ENCODE measurements at places on chromosomes 12 and 14.

DNA sequence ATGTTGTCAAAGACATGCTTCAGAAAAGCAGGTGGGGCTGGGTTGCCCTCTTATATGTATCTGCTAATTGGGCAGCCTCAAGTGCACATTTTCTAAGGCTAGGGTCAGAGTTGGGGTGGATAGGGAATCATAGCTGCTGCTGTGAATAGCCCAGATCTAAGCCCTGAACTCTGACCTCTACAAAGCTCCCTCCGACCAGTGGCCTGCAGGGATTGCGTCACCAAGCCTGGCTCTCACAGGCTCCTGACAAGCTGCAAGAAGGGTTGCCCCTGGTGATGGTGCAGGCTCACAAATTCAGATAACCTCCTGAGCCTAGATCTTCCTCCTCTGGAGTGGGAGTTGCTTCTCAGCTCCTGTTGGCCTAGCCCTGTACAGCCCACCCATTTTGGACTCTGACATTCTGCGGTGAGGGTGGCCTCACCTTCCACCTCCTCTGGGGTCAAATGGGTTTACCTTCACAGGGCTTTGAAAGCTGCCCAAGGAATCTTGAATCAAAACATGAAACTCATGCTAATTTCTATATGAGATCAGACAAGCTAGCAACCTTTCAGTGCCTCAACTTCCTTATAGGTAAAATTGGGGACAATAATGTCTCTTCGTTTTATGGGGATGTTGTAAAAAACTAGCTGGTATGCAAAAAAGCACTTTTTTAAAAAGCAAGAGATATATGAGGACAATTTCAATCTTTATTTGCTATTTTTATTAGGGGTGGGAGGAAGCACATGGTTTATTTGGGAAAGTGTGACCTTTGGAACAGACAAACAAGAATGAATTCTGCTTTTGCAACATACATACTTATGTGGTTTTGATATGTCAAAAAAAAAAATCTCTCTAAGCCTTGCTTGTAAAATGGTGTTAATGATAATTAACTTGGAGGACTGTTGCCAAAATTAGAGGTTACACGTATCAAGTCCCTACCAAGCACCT lies 4.9 kb upstream of the SUSD6 start:
- DNase-seq, result peak; percentile 40

DNA sequence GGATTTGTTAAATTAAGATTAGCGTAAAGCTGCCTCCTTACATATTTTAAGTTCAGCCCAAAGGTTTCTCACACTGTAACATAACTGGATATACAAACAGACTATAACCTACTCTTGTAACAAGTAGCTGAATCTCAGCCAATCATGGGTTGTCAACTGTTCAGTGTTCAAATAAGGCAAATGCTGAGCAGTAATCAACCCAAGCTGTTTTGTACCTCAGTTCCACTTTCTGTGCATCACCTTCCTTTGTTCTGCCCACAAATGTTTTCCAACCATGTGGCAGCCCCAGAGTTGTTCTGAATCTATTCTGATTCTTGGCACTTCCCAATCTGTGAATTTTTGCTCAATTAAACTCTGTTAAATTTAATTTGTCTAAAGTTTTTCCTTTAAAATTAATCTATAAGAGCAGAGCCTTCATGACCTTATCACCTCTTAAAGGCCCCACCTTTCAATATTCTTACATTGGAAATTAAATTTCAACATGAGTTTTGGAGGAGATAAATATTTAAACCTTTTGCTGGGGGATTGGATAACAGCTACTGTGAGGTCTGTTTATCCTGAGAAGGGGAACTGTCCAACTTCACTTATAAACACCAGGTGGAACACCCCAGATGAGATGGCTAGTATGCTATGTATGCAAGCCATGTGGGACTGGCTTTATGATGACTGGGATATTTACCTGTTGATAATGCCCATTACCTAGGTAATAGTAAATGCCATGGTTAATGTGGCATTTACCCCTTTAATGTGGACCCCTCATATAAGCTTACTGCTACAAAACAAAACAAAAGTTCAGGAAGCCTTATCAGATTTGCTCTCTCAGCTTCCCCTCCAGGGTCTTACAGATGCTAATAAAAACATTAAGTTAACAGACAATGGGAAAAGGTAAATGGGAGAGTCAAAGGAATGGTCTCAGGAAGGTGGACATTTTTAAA lies 42.2 kb upstream of the ARID2 start:
- DNase-seq, result no peak

DNA sequence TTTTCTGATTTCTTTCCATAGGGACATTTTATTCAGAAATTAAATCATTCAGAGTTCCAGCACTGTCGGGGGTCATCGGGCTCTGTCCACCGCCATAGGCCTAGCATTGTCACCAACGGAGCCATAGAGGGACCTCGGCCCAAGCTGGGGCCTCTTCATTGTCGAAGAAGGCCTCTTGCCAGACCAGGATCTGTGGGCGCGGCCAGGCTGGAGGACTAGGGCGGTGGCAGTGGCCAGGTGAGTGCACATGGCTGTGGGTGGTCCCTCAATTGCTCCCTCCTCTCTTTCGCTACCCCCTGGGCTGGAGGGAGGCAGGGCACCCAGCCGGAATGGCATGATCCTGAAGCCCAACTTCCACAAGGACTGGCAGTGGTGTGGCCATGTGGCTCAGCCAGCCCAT lies 10.6 kb upstream of the SPSB2 start:
- no peak for DNase-seq

- no peak for DNase-seq
Measured at GRCh38 chr12:6963016-6963731, 7.3 kb downstream of the PHB2 start.

DNA sequence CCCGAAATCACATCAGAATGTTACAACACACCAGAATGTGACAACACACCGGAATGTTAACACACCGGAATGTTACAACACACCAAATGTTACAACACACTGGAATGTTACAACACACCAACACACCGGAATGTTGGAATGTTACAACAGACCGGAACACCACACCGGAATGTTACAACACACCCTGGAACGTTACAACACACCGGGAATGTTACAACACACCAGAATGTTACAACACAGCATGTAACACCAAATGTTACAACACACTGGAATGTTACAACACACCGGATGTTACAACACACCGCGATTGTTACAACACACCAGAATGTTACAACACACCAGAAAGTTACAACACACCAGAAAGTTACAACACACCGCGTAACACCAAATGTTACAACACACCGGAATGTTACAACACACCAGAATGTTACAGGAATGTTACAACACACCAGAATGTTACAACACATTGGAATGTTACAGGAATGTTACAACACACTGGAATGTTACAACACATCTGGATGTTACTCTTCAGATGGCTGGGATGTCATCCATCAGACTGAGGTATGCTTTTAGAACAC lies 21.1 kb downstream of the CHFR start:
- DNase-seq, result no peak

- no peak for DNase-seq
Measured at GRCh38 chr12:13900718-13901117, 80.7 kb downstream of the GRIN2B start.

GRCh38 chr14:32675433-32675832 lies 263.2 kb upstream of the NPAS3 start:
- DNase-seq, result no peak

DNA sequence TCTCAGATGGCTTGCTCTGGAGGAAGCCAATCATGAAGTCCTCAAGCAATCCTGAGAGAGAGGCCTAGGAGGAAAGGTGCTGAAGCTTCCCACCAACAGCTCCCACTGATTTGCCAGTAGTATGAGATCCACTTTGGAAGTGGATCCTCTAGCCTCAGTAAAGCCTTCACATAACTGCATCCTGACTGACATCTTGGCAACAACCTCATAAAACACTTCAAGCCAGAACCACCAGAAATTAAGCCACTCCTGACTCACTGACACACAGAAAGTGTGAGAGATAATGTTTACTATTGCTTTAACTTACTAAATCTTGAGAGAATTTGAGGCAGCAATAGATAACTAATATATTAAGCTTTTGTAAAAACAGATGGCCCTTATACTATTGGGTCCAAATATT lies 11.7 kb upstream of the TMX1 start:
- no peak for DNase-seq

DNA sequence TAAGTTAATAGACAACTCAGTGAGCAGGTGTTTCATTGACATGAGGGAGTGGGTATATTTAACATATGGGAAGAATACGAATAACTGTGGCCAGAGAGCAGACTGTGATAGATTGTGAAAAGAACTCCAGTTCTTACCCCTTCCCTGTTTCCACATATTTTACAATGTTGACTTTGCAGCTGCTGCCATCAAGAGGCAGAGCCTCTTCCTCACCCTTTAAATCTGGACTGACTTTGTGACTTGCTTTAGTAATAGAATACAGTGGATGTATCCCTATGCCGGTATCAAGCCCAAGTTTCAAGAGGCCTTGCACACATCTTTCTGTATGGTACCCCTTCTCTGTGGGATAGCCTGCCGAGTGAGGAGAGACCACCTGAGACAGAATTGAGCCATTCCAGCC lies 356.7 kb downstream of the ETNK1 start:
- no peak for DNase-seq

DNA sequence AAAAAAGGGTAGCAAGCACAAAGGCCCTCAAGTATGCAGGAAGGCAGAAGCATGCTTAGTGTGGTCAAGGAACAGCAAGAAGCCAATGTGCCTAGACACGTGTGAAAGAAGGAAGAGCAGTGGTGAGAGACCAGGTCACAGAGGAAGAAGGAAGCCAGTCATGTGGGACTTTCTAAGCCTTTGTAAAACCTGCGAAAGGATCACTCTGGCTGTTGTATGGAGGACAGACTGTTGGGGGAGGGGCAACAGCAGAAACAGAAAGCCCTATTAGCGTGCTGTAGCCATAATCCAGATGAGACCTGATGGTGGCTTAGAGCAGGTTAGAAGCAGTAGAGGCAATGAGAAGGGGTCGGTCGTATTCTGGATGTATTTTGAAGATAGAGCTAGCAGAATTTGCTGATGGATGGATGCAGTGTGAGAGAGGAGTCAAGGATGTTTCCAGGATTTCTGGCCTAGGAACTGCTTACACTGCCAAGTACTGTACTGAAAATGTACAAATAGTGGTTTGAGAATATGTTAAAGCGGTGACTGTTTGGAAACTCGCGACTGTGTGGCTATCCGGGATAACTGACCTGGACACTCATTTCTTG lies 5.7 kb upstream of the MLF2 start:
- peak; percentile 44 for DNase-seq

DNA sequence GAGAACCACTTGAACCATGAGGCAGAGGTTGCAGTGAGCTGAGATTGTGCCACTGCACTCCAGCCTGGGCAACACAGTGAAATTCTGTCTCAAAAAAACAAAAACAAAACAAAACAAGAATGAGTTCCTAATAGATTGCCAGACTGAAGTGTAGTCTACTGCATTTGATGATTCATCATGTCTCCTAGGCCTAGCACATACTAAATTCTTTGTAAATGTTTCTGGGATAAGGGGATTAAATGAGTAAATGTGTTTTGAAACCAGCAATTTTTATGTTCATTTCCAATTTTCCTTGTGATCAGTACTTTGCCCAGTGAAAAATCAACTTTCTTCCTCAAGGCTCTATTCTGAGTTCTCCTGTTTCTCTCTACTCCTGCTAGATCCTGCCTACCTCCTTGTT lies 2.9 kb upstream of the DYRK2 start:
- DNase-seq, result no peak

DNA sequence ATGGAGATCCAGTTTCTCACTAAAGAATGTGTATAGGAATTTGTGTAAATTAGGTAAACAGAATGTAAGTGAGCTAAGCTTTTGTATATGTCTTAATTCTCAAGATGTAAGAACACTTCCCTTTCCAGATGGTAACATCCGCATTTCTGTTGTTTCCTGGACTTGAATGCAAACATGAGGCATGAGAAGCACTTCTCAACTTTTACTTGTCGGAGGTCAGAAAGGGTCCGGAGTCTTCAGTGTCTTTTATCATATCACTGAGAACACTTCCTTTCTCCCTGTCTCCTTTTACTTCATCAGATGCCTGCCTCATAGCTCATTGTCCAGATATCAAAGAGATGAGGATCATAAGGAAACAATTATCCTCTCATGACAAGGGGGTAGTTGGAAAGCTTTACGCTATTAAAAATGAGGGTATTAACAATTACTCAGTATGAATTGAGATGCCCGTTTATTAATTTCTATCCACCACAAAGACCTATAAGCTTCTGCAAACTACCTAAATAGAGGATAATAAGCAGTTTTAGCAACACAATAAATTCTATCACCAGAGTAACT lies 214.1 kb upstream of the FLRT2 start:
- no peak for DNase-seq

DNA sequence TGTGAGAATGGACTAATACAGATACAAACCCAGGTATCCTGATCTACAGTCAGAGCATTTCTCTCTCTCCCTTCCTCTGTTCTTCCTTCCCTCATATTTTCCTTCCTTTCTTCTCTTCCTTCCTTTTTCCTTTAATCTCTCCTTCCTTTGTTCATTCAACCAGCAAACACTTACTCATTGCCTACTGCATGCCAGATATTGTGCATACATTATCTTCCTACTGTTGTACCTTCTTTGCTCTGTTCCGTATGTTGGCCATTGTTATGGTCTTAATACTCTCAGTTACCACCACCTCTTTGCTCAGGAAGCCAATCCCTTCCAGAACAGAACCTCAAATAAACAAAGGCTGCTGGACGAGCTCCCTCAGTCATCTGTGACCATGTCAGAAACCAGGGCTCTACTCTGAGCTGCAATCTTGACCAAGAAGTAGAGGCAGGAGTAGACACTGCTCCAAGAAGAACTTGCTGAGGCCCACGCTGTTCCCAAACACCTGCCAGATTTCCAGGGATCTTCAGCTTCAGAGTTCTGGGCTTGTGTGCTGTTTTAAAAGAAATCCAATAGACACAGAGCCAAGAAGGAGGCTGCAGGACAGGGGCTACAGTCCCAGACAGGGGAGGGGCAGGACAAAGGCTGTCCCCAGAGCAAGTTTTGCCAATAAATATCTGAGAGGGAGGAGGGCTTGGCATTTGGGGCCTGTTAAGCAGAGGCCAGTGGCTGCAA lies 526.7 kb upstream of the TBX3 start:
- DNase-seq, result no peak

GRCh38 chr12:22615963-22616501 lies 8.9 kb upstream of the ETNK1 start:
- DNase-seq, result no peak

All from glutamatergic neuron (in vitro differentiated cells).